ENCODE measurements at places on chromosomes 3 and 15.
A peak's percentile ranks its signal among the peaks of the same experiment; 100 is the strongest.

DNA sequence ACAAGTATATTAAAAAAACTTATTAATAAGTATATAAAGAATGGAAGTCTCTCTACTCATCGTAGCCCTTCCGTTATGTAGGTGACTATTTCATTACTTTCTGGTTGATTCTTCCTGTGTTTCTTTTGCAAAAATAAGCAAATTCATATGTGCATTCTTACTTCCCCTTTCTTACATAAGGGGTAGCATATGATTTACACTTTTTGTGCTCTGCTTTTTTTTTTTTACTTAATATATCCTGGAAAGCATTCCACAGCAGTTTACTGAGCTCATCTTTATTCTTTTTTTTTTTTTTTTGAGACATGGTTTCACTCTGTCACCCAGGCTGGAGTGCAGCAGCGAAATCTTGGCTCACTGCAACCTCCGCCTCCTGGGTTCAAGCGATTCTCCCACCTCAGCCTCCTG, 12.9 kb downstream of the SCAMP5 start:
- no peak for DNase-seq

GRCh38 chr3:140917772-140918171, 23.9 kb upstream of the SLC25A36 start:
- DNase-seq = no peak

- DNase-seq = peak; percentile 37
Observed at GRCh38 chr15:84079885-84080777, 155.4 kb upstream of the GOLGA6L4 start.

GRCh38 chr3:111352585-111352984, 189.4 kb upstream of the CD96 start:
- no peak for DNase-seq

DNA sequence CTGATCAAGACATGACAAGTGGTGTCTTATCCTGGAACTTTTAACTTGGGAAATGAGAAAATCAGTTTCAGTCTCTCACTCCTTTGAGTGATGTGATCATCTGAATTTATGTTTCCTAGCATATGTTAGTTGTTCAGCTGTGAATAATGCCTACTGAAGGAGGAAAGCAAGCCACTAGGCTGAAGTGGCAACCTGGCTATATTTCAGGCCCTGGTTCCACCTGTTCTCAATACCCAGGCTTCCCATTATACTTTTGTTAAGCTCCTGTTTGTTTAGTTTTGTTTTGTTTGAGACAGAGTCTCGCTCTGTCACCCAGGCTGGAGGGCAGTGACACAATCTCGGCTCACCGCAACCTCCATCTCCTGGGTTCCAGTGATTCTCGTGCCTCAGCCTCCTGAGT, 243.8 kb downstream of the ALCAM start:
- DNase-seq = no peak

DNA sequence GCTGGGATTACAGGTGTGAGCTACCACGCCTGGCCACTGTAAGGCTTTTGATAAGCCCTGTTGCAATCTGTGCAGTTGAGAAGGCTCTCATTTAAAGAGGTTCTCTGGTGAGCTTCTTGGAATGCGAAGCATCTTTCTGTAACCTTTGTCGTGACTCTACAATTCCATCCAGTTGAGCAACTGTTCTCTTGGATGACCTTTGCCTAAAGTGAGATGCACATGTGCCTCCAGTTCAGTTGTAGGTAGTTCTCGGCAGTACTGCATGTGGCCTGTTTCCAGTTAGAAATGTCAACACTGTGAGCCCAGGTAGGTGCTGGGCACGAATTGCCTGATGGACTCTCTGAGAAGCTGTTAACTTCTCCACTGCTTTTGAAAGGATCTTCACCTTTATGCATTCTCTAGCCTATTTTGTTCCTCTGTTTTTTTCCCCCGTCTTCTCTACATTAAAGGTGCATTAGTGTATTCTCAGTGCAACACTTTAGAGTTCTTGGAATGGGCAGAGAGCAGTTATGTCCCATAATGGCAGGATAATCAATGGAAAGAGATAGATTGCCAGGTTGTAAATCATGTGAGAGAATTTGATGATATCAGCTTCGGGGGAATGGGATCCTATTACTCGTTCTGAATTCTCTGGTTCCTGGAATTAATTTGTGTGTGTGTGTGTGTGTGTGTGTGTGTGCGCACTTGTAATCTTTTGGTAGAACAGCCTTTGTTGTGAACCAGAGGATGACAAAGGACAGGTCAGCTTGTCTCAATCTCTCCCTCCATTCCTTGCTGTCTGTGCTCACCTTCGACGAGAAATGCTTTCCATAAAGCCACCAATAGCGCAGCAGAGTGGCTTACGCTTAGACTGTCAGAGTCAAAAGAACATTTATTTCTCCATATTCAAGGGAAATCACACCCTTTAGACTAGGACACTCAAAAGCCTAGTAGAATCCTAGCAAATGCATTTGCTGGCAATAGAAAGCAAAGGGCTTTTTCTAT, 51.1 kb downstream of the PTPRG start:
- DNase-seq = no peak

GRCh38 chr3:70530626-70531025, 218.2 kb upstream of the MDFIC2 start:
- no peak for DNase-seq

DNA sequence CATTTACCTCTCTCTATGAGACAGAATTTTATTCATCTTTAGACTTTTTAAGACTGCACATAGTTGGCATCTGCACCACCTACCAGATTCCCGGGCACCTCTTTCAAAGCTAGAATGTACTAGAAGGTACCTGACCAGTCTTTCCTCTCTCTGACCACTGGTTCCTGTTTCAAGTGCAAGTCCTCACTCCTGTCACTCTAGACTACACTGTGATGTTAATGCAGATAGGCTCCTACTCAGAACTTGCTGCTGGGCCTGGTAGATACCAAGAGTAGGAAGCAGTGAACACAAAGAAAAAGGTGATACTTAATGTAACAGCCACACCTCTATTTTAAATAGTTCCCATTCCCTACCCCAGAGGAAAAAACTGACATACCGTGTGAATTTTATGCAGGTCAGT, 8.1 kb upstream of the TCAIM start:
- DNase-seq = no peak

- no peak for DNase-seq
Observed at GRCh38 chr15:73231661-73232419, 136.9 kb downstream of the HCN4 start.

DNA sequence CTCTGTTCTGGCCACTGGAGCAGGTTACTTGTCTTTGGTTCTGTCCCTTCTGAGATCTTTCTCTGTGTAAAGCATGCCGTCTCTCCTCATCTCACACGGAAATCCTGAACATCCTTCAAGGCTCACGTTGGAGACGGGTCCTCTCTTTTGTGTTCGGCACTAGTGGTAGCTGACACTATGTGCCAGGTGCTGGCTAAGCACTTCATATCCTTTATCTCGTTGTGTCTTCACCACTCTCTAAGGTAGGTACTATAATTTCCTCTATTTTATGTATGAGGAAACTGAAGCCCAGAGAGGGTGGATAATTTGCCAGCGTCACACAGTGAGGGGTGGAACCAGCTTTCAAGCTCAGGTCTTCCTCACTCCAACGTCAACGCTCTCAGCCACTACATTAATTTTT, 1.2 kb downstream of the IFT122 start:
- DNase-seq = no peak

DNA sequence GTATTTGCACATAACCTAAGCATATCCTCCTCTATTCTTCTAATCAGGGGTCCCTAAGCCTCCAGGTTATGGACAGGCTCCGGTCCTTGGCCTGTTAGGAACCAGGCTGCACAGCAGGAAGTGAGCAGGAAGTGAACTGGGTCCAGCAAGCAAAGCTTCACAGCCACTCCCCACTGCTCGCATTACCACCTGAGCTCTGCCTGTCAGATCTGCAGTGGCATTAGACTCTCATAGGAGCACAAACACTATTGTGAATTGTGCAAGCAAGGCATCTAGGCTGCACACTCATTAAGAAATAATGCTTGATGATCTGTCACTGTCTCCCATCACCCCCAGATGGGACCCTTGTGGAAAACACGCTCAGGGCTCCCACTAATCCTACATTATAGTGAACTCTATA, 9.8 kb downstream of the MSL2 start:
- DNase-seq = no peak

DNA sequence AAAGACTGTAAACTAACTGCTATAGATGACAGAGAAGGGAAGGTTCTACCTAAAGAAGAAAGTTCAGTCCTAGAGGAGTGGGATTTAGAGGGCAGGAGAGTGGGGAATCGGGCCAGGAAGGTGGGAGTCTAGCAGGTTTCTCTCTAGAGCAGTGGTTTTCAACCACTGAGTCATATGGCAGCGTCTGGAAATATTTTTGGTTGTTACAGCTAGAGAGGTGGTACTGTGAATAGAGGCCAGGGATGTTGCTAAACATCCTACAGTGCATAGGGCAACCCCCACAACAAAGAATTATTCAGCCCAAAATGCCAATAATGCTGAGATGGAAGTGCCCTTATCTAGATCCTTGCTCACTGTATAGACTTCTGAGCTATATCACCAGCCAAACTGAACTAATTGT, 28.7 kb downstream of the ATP1B3 start:
- DNase-seq = no peak

DNA sequence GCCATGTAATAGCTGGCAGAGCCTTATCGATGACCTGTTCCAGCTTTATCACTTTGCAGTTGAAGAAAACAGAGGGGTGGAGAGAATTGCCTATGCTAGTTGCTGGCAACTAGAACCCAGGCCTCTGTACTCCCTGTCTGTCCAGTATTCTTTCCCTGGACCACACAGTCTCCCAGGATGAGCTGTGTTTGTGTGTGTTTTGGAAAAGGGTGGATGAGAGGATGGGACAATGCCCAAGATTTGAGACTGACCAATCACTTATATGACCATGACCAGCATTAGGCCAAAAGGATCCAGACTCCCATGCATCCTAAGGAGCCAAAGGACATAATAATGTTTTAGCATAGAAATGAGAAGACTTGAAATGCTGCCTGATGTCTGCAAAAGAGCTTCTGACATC, 102.6 kb downstream of the CD200R1L start:
- DNase-seq = no peak

- DNase-seq = no peak
Observed at GRCh38 chr3:4711680-4711992, 218.5 kb downstream of the ITPR1 start.

DNA sequence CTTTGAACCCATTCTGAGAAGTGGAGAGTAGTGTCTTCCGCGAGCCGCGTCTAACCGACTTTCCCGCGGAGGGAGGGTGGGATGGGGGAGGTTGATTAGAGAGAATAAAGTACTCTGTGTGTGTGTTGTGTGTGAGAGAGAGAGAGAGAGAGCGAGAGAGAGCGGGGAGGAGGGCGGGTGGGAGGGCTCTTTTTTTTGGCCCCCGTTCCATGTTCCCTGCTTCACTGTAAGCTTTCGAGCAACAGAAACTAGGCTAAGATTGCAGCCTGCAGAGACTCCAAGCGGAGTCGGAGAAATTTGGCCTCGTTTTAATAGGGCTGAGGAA, 1.6 kb upstream of the MEIS2 start:
- DNase-seq = no peak

- no peak for DNase-seq
Observed at GRCh38 chr15:24861014-24861690, 93.6 kb upstream of the SNRPN start.

DNA sequence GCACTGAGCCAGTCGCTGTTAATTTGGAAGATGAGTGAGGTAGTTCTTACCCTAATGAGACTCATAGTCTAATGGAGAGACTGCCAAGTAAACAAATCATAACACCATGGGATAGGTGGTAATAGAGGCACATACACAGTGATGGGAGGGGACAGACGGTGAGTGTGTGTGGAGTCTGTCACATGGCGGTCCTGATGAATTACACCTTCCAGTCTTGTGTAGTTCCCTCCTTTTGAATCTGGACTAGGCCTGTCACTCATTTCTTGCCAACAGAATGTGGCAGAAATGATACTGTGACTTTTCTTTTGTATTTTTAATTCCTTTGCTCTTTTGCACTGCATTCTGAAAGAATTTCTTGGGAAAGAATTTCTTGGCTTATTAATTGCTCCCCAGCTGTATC, 78.1 kb downstream of the NR1D2 start:
- peak; percentile 60 for DNase-seq

DNA sequence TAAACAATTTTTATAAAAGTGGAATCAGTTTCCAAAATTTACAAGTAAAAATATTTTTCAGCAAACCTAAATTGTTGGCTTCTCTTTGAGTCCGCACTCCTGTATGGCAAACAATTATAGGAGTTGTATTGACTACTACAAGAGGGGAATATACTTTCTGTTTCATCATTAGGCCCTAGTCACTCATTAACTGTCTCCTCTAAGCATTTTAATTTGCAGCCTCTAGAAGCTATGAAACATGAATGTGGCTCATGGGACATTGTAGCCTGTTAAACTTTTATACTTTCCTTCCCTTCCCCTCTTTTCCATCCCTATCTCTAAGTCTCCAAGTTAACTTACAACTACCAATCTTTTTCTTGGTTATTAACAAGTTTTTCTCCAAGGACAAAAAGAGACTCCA, 58.9 kb upstream of the CBLB start:
- no peak for DNase-seq

DNA sequence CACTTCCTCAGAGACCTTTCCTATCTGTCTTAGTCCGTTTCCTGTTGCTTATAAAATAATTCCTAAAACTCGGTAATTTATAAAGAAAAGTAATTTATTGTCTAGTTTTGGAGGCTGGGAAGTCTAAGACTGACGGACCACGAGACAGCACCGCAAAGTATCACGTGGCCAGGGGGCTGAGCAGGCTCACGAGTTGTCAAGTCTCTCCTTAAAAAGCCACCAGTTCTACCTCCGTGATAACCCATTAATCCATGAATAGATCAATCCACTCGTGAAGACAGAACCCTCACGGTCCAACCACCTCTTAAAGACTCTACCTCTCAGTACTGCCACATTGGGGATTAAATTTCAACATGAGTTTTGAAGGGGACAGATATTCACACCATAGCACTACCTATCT, 821 bp downstream of the LINS1 start:
- DNase-seq = no peak

DNA sequence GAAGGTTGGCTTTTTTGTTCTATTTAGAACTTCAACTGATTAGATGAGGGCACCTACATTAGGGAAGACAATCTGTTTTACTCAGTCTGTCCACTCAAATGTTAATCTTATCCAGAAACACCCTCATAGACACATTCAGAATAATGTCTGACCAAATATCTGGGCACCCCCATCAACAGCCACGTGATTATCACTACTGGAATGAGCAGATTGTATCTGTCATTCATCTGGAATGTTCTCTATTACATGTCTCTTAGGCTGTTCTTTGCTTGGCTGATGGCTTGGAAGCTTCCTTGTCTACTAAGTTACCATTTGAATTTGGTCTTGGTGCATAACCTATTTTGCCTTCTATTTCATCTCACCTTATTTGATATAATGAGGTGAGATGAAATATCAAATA, 15.7 kb upstream of the LRRC58 start:
- DNase-seq = no peak

GRCh38 chr3:103991461-103992115, 1375.1 kb upstream of the ALCAM start:
- no peak for DNase-seq

DNA sequence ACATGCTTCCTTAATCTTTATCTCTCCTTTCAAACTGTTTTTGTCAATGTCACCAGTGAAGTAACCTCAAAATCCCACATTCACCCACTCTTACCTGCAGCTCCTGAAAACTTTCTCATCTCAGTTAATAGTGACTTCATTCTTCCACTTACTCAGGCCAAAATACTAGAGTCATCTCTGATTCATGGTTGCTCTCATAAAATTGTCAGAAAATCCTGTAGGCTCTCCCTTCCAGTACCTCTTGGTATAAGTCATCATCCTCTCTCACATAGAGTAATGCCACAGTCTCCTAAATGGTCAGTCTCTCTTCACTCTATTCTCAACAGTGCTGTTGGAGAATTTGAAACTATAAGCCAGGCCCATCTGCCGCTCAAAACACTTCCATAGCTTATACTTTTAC, 34.9 kb upstream of the POU1F1 start:
- no peak for DNase-seq

All from NCI-H1436 treated with DMSO at 0.1 percent for 48 hours (cell line).